Kidney tubule cell (primary cell): ENCODE measurements at places on chromosomes 7 and 10.

DNA sequence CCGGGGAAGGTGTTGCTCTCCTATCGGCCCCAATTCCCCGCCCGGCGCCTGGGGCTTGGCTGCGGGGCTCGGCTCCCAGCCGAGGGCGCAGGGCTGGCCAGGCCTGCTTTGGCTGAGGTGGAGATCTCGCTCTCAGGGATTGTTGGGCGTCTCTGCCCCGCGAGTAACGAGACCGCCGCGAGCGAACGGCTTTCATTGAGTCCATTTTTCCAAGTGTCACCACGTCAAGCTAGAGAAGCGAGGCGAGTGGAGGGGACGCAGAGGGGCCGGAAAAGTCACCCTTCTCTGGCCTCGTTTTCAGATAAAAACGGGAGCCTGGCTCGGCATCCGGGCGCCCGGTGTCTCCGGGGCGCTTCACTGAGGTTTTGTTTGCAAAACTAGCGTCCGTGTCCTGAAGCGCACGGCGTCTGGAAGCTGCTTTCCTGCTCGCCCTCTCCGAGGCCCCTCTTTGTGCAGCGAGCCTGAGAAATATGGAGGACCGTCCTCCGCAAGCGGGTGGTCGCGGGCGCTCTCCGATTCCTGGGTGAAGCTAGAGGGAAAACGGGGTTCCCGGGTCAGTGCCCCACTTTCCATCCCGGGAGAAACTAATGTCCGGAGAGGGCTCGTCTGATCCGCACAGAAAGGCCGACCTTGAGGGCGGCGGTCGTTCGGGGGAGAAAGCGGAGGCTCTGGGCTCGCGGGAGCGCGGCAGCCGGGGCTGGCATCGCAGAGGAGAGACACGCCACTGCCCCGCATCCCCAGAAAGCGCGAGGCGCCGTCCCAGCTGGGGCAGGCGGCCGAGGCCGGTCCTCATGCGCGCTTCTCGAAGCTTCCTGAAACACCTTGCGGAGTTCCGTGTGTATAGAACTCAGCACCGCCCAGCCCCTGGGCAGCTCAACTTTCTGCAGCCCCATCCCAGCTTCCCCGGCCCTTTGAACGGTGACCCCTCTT, 3.5 kb upstream of the EN2 start:
- no peak for DNase-seq

DNA sequence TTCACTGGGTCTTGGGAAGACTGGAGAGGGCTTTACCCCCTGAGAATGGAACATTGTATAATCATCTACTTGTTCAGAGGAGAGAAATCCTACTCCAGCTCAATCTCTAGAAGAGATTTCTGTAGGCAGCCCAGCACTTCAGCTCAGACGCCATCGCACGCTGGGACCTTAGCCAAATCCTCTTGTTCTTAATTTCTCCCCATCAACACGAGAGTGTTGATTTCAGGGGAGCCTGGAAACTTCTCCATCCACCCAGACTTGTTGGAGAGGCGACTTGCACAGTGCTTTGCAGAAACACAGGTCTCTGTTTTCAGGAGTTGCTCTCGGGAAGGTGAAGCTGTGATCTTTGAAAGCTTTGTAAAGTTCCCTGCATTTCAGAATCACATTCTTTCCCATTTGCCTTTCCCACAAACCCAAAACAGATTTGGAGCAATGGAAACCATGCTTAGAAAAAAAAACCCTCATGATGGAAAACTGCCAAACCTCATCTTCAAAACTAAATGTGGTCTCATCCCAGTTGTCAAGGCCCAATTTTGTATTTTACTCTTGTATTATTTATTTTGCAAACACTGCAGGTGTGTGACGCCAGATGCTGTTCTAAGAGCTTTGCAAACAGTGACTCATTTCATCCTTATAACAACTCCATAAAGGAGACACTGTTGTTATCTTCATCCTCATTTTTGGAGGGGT, 60.9 kb downstream of the CALML3 start:
- no peak for DNase-seq

DNA sequence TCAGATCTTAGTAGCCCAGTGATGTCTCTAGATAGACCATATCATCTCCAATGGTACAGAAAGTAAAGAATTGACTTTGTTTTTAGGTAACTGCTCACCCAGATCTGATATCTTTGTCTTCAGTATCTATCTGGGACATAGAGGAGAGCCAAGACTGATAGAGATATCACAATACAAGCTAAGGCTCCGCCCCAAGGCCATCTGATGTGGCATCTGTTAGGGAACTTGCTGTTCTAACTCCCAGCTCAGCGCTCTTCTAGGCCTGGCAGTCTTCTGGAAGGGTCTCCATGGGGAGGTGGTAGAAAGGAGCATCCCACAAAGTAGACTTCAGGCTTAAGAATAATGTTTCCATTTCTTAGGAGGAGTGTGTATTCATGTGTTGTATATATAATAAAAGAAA, 88.4 kb upstream of the SAMD8 start:
- DNase-seq, result no peak

- no peak for DNase-seq
Measured at GRCh38 chr10:58448121-58448935, 63.1 kb downstream of the TFAM start.

GRCh38 chr10:34649385-34649784, 165.7 kb downstream of the PARD3 start:
- peak; percentile 13 for DNase-seq

DNA sequence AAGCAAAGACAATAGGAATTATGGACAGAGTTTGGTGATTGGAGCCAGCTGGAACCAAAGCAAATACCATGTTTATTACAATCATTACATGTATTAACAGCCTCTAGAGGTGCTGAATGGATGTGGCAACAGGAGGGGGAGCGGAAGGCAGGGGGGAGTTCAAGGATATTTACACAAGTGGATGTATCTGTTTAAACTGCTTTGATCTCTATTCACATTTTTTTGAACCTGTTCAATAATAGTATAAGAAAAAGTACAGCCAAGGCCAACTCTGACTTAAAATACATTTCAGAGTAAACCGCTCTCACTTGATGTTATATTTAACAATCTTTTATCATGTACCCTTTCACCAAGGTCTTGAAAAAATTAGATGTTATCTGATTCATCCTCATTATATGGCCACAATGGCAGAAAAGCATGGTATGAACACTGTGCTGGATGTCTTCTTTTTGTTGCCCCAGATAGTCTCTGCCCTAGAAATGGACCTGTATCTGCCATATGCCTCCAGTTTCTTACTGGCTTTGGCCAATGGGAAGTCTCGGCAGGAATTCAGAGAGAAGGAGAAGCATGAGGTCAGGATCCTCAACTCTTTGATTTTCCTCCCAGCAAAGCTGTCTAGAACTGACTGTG, 88.2 kb upstream of the FAM133B start:
- no peak for DNase-seq

- no peak for DNase-seq
Measured at GRCh38 chr7:117086788-117087187, 133.5 kb downstream of the ST7 start.

- DNase-seq, result peak; percentile 67
Measured at GRCh38 chr10:96642973-96643372, 56.2 kb upstream of the TM9SF3 start.

GRCh38 chr10:33120700-33121099, 162.7 kb upstream of the ITGB1 start:
- no peak for DNase-seq

GRCh38 chr10:130180416-130180815, 44.2 kb downstream of the GLRX3 start:
- no peak for DNase-seq

DNA sequence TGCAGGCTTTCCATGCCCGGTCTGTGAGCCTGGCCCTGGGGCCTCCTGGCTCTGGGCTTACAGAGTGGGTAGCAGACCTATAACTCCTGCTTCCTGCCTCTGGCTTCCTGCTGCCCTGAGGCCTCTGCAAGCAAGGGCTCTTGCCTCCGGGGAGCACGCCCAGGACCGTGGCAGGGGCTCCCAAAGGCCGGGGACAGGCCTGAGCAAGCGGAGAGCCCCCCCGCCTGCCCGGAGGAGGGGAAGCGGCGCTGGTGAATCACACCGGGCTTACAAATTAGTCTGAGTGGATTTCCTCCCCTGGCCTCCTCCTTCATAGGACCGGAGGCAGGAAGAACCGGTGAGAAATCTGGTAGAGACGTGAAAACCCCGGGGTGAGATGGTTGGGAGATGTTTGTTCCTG, 1.5 kb upstream of the MYL10 start:
- DNase-seq, result peak; percentile 76

DNA sequence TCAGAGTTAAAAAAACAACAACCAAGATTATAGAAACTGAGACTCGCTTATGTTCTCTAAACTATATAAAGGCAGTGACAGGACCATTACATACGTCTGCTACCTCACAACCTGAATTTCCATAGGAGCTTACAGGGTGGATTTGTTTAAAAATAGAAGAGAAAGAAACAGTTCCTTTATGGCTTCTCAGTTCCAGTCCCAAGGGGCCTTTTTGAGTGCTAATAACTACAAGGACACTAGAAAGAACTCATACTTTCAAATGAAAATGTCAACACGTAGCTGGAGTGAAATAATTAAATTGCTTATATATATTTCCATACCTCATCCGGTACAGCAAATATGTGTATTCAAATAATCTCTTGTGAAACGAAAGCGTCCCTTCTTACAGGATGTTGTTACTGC, 19.7 kb downstream of the TSPAN12 start:
- no peak for DNase-seq

DNA sequence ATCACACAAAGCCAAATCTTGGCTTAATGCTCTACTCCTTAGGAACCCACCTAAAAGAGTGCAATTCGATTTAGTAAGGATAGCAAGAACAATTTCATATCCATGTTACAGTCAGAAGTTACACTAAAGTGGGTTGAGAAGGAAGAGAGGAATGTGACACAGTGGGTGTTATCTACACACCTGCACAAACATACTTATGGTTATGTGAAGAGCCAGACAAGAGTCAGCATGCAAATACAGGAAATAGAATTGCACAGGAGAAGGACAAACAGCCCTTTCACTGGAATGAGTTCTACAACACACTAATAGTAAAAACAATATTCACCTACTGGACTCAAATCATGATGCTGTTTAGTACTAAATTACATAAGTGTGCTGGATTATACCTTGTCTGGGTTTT, 262.8 kb downstream of the DGKB start:
- DNase-seq, result no peak

GRCh38 chr7:139777133-139777891, 486 bp downstream of the HIPK2 start:
- peak; percentile 35 for DNase-seq

- peak; percentile 20 for DNase-seq
Measured at GRCh38 chr10:66586073-66586472, 339.8 kb upstream of the LRRTM3 start.

GRCh38 chr10:13685885-13686284, 99.1 kb downstream of the PRPF18 start:
- DNase-seq, result no peak

DNA sequence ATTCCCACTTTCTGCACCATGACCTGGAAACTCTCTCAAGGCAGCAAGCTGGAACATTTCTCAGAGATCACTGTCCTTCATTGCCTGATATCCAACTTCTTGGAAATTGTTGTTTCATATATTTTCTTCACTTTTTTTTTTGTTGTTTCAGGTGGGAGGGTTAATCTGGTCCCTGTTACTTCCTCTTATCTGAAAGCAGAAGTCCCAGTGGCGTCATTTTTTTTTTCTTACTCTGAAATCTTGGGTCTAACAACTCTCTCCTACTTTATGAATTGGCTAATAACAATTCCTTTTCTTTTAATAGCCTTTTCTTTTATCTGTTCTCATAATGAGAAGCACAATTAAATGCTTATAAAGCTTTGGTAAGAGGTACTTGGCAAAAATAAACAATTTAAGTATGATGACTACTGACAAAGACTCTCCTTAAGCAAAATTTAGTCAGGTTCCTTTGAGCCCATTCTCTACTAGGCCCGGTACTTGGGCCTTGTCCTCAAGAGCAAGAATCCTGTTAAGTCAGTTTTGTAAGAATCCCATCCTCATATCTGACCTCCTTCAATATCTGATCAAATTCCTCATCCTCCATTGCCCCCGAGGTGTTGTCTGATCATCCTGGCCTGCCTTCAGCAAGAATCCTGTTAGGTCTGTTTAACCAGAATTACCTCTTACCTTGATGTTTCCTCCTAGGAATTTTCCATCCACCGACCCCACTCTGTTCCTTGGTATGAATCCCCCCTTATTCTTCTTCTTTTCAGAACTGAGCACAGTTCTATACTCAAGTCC, 11.5 kb upstream of the CC2D2B start:
- DNase-seq, result no peak

DNA sequence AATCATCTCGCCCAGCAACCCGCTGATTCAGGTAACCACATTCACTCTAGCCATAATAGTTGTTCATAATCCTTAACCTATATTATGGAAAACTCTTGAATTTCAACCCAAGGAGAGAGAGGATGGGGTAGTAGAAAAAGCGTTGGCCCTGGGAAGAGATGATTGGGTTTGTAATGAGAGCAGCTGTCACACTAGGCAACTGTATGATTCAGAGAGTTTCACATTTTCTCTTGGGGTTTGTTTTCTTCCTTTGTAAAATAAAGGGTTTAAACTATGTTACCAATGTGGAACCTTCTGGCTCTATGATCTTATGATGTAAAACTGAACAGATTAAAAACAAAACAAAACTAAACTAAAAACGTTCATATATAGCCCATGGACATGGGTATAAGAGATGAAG, 705.2 kb upstream of the IGFBP3 start:
- no peak for DNase-seq

- no peak for DNase-seq
Measured at GRCh38 chr10:61112771-61113170, 168.8 kb upstream of the RHOBTB1 start.

- no peak for DNase-seq
Measured at GRCh38 chr10:107471911-107472310, 307.4 kb upstream of the SORCS1 start.

DNA sequence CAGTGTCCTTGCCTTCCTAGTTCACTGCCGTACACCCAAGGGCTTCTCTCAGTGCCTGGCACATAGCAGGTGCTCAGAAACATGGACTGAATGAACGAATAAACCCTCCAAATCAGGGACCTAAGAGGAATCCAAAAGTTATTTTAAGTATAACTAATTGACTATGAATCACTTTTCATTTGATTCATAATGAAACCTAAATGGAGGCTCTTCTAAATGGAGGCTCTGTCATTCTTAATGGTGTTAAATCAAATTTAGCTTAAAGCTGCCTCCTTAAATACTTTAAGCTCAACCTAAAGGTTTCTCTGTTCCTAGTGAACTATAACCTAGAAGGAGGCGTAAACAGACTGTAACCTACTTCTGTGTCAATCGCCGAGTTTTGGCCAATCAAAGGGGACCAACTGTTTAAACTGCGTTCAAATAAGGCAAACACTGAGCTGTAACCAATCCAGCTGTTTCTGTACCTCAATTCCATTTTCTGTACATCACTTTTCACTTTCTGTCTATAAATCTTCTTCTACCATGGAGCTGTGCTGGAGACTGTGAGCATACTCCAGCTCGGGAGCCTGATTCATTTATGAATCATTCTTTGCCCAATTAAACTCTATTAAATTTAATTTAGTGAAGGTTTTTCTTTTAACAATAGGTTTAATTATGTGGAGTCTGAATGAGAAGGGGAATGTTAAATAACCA, 11.0 kb downstream of the PYROXD2 start:
- DNase-seq, result no peak

DNA sequence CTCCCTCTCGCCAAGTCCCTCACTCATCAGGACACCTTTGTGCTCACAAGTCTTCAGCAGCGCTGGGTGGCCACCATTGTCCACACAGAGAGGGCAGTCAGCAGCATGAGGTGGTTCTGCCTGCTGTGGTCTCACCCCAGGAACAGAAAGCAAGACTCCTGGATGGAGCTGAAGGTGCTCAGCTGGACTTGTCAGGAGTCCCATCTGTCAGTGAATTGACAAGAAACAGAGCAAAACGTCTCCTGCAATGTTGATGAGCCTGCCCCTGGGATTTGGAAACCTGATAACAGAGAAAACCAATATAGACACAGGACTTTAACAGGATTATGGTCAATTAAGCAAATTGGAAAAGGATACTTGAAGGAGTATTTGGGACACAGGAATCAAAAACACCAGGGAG, 122.2 kb upstream of the PRSS58 start:
- no peak for DNase-seq
